Activated naive CD8-positive, alpha-beta T cell treated with anti-CD3 and anti-CD28 coated beads, Interleukin-2, amount 50 U/mL, for 16 hours (primary cell): ENCODE measurements at places on chromosomes 16 and 17.

- no peak for DNase-seq
These were observed 74.0 kb downstream of the SEC14L1 start for GRCh38 chr17:77214743-77215142.

DNA sequence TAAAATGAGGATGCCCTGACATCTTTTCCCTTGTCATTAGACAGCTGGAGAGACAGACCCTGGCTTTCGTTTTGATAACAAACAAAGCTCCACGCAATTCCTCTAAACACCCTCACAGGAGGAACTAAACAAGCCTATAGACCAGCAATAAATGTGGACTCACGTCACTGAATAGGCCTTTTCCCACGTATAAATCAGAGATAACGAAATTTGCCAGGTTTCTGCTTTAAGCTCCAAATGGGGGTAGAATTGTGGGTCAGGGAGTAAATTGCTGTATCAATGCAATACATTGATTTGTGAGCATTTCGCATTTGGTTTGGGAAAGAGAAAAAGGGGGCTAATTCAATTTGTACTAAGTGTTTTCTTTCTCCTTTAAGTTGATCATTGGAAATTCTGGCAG is 256.0 kb downstream of the PMP22 start:
- no peak for DNase-seq

DNA sequence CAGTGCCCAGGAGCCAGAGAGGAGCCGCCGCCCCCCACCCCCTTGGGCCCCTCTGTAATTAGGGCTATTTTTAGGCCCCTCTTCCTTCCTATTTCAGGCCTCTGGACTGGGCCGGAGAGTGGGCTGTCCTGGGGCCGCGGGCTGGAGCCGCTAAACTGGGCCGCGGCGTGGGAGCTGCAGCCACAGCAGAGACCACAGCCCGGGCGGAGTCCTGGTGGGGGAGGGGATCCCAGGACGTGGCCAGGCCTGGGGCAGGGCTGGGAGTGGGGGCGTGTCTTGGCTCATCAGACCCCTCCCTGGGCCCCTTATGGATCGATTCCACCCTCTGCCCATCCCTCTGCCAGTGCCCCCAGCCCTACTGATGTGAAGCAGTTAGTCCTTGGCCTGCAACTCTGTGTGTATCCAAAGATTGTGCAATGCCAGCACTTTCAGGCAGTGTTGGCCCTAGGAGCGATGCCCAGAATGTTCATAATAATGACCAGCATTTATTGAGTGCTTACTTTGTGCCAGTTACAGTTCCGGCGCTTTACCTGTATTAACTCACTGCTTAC is 15.0 kb upstream of the TAC4 start:
- no peak for DNase-seq

DNA sequence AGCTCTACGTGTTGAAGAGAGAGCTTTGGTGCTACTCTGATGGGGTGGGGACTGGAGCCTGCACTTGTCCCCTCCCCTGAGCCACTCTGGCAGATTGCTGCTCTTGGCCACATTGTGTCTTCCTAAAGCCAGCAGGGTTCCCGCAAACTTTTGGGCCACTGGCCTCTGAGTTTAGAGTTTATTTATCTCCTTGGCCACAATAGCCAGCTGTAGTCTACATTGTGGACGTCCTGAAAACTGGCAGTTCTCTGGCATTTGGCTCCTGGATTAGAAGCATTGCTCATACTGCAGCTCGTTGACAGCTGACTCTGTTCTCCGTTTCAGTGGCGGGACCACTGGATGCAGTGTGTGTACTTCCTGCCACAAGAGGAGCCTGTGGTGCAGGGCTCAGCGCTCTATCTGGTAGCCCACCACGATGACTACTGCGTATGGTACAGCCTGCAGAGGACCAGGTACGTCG is 34.6 kb downstream of the PRMT7 start:
- DNase-seq, result no peak

- DNase-seq, result no peak
These were observed 5.1 kb upstream of the NT5M start for GRCh38 chr17:17298108-17298507.

GRCh38 chr16:79217375-79218011 is 383.0 kb downstream of the MAF start:
- no peak for DNase-seq

DNA sequence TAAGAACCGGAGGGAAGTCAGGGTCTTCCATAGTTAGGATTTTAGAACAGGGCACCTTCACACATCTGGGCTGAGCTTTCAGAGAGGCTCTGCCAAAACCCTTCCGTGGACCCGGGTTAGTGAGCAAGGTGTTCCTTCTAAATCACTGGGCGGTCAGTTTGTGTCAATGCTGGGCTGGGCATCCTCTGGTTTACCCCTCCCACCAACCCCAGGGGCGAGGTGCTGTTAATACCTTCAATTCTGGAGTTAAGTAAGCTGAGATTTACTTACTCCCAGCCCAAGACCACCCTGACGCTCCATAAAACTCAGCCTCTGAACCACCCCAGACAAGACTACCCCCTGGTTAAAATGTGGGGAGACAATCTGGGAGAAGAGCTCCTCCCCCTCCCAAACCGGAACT is 1.0 kb downstream of the TMEM92 start:
- no peak for DNase-seq

GRCh38 chr17:37218849-37219248 is 156.9 kb upstream of the C17orf78 start:
- DNase-seq, result no peak
